Ascending aorta (tissue), 2 donors: ENCODE measurements at places on chromosomes 6 and 20.

GRCh38 chr6:163339466-163339865 lies 75.1 kb upstream of the QKI start:
- H3K4me1 ChIP-seq = peaks cover 3% of the 10 kb centered on the region
- no peaks in the 10 kb centered on the region for H3K36me3 ChIP-seq
- H3K27me3 ChIP-seq = no peaks in the 10 kb centered on the region
- no peak overlapping the region for H3K27ac ChIP-seq
- no peak for DNase-seq
- no peak overlapping the region for H3K4me3 ChIP-seq

DNA sequence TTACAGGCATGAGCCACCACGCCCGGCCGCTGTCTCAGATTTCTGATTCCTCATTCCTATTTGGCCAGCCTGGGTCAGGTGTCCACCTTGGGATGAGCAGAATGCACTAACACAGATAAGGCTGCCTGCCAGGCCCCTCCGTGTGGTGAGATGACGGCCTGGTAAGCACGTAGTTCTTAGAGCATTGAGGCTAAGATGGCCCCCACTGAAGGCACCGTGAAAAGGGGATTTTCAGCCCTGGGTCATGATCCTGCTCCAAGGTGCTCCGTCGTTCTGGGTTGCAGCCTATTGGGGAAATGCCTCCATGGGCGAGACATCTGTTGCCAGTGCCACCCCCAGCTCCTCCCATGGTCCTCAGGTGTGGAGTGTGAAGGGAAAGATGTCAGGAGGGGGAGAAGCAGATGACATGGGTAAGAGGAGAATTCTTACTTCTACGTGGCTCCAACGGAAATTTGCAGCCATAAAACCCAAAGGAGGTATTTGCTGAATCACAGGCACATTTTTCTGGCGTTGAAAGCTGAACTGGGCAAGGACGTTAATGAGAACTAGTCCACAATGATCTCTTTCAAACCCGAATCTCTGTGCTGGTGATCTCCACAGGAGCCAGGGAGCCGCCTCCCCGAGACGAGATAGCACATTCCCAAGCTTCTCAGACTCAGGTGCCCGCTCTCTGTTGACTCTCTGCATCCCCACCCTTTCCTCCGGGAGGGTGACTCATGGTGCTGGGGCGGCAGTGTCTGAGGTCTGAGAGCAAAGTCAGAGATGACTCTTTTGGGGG lies 34.0 kb upstream of the BMP6 start:
- H3K4me3 ChIP-seq = no peak overlapping the region
- no peaks in the 10 kb centered on the region for H3K4me1 ChIP-seq
- H3K27ac ChIP-seq = no peak overlapping the region
- H3K27me3 ChIP-seq = no peaks in the 10 kb centered on the region
- no peak for DNase-seq
- H3K36me3 ChIP-seq = no peaks in the 10 kb centered on the region

GRCh38 chr20:36728986-36729385 lies 16.9 kb downstream of the NDRG3 start:
- H3K4me3 ChIP-seq = no peak overlapping the region
- H3K27me3 ChIP-seq = no peaks in the 10 kb centered on the region
- no peak for DNase-seq
- H3K36me3 ChIP-seq = no peaks in the 10 kb centered on the region
- no peaks in the 10 kb centered on the region for H3K4me1 ChIP-seq

DNA sequence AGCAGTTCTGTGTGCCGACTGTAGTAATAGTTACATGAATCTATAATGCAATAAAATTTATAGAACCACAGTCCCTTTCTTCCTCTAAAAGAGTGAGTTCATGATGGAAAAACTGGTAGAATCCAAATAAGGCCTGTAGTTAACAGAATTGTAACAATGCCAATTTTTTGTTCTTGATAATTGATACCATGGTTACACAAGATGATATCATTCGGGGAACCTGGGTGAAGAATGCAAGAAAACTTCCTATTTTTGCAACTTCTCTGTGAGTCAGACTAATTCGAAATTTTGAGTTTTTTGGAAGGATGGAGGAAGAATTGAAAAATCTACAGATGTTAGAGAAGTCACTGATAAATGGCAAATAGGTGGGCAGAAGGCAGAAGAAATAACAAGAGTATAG lies 381.8 kb downstream of the CDKAL1 start:
- H3K36me3 ChIP-seq = no peaks in the 10 kb centered on the region
- no peak for DNase-seq
- no peaks in the 10 kb centered on the region for H3K27me3 ChIP-seq
- H3K4me3 ChIP-seq = no peak overlapping the region
- H3K4me1 ChIP-seq = no peaks in the 10 kb centered on the region
- no peak overlapping the region for H3K27ac ChIP-seq
